ENCODE measurements at places on chromosomes 2 and 18. TPM values are rescaled to one million over a fixed set of nuclear protein-coding genes. Genes with fewer than 3 reads are reported as not detected.

Gene RAPH1
- total RNA-seq, result 9.4 TPM

- DNase-seq, result peak; percentile 44
These were observed 52.5 kb downstream of the SATB2 start for GRCh38 chr2:199405241-199405640.

DNA sequence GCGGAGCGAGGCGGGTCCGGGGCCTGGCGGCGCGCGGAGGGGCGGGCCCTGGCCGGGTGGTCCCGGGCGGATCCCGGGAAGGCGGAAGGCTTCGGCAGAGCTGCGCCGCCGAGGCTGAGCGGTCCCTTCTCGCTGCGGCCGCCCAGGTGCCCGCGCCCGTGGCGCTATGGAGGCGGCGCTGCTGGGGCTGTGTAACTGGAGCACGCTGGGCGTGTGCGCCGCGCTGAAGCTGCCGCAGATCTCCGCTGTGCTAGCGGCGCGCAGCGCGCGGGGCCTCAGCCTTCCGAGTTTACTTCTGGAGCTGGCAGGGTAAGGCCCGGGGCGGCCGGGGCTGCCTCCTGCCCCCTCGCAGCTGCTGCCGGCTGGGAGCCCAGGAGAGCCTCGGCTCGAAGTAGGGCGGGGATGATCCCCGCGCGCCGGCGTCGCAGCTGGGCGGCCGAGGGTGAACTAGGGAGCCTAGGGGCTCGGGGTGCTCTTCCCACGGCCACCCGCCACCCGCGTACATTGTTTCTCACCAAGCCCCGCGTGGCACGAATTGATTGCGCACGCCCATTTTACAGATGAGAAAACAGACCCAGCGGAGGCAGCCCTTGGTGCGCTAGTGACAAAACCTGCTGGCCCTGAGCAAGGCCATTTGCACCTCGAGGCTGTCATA is at the start of gene SLC66A3:
Gene SLC66A3 (plus strand): TSS at position 87 of the 655 bp plus-strand sequence. CDS start 80 bp downstream, at position 167.
- DNase-seq, result peak; percentile 90

GRCh38 chr2:44902217-44903137 is 39.0 kb upstream of the SIX3 start:
- DNase-seq, result peak; percentile 49

DNA sequence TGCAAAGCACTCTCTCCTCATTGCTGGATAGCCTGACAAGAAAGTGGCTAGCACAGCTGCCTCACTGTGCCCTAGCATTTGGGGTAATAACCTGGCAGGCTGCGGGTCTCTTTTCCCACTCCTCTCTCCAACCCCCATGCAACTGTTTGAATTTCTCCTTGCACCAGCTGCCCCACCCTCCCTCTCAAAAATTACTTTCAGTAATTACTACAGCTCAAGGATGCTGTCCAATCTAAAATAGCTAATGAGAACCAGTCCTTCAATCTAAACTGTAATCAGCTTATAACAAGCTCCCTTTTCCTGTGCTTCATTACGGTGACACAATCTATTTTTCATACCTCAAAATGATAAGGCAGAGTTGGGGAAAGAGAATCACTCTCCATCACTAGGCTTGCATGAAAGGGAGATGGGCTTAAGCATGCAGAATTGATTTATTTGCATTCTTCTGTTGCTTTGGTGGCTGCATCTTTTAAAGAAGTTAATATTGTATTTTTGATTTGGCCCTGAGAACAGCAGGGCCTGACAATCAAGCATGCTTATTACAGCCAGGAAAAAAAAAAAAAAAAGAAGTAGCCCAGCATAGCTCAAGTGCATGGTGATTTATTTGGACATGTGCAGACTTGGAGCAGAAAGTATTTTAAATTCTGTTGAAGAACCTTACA is 881.8 kb downstream of the SLC4A3 start:
- DNase-seq, result no peak

DNA sequence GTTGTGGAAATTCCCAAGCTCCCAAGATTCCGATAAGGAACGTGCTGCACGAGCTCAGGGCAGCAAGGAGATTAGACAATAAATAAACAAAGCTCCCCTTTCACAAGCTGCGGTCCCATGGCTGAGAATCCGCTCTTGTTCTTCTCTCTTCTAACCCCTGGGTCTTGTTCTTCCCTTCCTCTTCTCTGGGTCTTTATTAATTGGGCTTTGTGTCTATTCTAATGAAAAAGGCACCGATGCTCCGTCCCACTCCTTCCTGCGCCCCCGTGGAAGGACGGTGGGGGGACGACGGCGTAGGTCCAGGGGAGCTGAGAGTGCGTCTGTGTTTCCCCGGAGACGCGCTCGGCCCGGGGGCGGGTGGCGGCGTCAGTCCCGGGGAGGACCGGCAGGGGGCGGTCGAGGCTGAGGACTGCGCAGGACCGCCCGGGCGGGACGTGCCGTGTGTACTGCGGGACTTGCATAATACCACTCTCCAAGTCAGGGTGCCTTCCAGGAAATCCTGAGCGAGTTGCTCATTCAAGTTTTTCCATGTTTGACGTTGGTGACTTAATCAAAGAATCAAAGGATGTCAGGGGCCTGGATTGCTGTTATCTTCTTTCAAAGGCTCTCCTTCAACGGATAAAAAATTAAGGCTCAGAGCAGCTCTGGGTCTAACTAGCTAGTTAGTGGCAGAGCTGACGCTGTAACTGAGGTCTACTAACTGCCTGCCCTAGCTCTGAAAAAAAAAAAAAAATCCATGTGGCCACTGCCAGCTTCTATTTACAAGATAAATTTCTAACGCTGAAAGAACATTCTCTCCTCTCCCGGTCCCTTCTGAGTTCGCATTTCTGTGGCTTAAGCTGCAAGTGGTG is 321.4 kb downstream of the TGIF1 start:
- peak; percentile 80 for DNase-seq

Gene ANKRD29
- total RNA-seq, result 1.8 TPM

Gene ALPI
- total RNA-seq, result not detected

DNA sequence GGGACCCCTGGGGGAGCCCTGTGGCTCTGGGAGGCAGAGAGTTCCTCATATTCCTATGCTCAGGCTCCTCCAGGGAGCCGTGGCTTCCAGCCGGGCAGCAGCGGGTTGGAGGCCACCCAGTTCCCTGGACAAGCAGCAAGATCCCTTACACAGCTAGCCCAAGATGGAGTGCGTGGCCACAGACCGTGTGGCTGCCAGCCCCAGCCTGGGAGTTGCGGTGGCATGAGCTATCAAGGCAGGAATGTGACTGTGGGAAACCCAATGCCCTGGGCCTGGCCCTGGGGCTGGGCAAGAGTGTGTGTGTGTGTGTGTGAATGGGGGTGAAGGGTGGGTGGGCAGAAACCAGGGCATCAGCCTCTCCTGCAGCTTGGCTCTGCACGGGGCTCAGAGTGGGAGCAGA is 130.5 kb downstream of the DYSF start:
- peak; percentile 65 for DNase-seq

- no peak for DNase-seq
These were observed 17.3 kb downstream of the ZBTB7C start for GRCh38 chr18:48391868-48392267.

GRCh38 chr2:48749291-48750127 is 6.0 kb downstream of the LHCGR start:
- peak; percentile 9 for DNase-seq

DNA sequence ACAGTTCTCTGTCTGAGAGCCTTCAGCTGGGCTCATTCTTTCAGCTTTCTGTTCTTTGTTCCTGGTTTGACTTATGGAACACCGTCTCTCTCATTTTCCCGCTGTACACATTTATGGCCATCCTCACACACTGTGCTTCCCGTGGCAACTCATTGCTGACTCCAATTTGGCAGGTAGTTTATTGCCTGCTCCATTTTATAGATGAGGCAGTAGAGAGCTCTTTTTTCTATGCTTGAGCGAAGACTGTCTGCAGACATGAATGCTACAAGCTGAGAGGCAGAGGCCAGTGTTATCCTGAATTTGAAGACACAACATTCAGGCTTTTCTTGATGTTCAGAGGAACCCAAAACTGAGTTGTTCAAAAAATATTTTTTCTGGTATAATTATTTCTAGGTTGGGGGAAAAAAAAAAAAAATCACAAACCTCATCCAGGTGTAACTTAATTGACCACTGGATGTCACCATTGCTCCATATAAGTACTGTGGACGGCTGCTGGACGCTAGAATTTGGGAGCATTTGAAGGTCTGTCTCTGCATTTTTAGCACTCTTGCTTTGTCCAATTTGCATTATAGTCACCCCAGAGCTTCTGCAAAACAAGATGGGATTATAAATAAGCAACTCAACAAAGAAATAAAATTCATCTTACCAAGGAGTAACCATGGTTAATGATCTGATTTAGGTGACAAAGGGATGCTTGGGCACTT is 83.5 kb downstream of the HRH4 start:
- DNase-seq, result peak; percentile 27

DNA sequence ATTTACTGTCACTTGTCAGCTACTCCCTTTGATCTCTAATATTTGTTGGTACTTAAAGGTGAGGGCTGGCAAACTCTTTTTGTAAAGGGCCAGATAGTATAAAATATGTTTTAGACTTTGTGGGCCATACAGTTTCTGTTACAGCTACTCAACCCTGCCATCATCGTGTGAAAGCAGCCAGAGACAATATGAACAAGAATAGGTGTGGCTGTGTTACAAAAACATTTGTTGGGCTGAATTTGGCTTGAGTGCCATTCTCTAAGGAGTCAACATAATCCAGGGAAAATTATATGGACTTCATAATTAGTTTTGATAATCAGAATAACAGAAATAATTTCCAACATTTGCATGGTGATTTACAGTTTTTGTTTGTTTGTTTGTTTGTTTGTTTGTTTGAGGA is 190.6 kb downstream of the LTBP1 start:
- no peak for DNase-seq

Gene SETBP1
- 5.5 TPM for total RNA-seq

DNA sequence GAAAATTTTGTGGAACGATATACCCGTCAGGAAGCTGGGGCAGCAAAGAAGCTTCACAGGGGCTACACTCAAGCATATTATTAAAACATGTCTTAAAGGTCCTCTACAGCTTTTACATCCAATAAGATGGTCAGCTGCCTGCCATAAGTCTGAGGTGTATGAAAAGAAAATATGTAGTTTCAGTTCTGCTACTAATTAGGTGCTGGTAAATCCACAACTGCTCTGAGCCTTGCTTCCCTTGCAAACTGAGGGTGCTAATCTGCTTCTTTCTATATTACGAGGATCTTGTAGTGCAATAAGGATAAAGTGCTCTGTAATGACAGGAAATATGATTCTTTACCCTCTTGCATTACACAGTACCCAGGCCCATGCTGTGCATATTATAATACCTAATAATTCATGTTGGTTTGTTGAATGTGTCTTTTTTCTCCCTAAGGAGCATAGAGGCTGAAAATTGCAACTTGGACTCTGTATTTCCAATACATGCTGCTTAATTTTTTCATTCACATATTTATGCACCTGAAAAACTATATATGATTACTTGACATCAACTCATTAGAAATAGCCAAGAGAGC is 14.5 kb upstream of the SLC8A1 start:
- no peak for DNase-seq

DNA sequence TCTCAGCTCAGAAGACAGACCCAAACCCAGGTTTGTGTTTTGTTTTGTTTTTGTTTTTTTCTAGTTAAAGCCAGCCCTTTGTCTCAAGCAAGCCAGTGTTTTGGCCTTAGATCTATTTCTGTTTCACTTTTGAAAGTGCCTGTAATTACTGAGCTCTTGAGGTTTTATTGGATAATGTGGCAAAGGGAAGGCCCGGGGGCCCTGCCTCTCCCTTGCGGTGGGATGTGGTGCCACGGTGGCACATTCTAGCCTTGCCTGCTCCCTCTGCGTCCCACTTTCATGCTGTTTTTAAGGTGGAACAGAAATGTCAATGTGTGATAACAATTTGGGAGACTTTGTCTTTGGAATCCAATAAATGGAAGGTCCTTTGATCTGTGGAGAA is 2.5 kb downstream of the HPCAL1 start:
- DNase-seq, result peak; percentile 89

- DNase-seq, result no peak
These were observed 17.6 kb downstream of the OSBPL6 start for GRCh38 chr2:178211943-178212342.

DNA sequence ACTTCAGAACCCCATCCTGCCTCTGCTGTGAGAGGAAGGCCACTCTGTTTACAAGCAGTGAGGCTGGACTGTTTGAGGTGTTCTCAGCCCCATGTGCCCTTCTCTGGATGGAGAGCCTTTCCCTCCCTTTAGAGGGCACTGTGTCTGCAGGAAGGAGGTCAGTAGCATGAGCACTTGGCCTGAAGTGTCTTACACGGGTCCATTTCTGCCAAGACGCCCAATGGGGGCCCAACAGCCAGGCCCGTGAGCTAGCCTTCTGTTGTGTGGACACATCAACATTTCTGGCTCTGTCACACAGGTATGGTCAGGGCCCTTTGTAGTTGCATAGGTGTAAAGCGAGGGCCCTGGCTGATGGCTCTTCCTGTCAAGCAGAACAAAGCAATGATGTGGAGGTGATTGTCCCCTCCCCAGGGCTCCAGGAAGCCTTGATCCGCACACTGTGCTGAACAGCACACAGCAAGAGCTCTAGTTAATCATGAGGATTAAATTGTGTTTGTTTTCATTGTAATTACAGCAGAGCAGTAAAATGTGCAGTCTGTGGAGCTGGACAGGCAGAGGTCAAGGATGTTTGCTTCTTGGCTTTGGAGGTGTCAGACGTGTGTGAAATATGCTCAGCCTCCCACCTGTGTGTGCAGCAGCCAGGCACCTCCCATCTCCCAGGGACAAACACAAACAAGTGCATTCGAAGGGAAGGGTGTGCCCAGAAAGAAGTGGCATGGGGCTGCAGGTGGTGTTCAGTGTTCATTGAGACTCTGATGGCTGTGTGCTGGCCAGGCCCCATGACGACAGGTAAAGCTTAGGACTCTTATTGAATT is 132.1 kb downstream of the SH3RF3 start:
- DNase-seq, result peak; percentile 27

Gene SIGLEC15
- total RNA-seq, result 49.3 TPM

DNA sequence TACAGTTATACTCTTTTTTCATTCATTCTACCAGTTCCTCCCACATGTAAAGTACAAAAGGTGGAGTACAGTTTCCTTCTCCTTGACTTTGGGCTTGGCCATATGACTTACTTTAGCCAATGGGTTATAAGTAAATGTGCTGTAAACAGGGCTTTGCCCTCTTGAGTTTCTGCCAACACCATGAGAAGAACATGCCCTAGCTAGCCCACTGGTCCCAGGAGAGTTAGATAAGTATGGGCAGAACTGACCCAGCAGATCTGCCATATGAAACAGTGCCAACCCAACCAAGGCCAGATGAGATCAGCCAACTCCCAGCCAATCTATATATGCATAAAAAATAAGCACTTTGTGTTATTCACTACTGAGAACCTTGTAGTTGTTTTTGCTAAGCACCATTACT is 25.5 kb downstream of the ZC3H8 start:
- DNase-seq, result no peak

Gene NGEF
- 35.4 TPM for total RNA-seq

DNA sequence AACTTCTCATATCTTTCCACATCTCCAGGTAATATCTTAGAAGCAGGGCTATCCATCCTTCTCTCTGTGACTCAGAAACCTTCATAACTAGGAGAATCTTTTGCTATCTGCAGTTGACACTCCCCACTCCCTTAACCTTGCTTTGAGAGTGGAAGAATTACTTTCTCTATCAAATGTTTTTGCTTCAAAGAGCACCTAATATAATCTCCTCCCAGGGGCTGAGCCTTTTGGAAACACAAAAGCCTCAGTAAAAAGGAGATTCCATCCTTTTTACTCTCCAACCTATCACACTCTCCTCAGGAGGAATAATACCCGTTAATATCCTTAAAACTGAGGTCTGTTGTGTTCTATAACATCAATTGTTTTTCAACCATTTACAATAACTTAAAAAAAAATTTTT is 94.9 kb upstream of the DNAJC10 start:
- DNase-seq, result no peak

Gene PRSS56
- total RNA-seq, result not detected

- DNase-seq, result peak; percentile 55
These were observed 14.5 kb upstream of the MAT2A start for GRCh38 chr2:85524336-85524908.

- DNase-seq, result no peak
These were observed 5.7 kb downstream of the ERCC3 start for GRCh38 chr2:127288274-127288673.

Gene YWHAQ
- total RNA-seq, result 1,114 TPM
